Activated T-helper 1 cell treated with anti-CD3 and anti-CD28 coated beads, Interleukin-2, amount 50 U/mL, for 16 hours (primary cell): ENCODE measurements at places on chromosomes 12 and 14.

DNA sequence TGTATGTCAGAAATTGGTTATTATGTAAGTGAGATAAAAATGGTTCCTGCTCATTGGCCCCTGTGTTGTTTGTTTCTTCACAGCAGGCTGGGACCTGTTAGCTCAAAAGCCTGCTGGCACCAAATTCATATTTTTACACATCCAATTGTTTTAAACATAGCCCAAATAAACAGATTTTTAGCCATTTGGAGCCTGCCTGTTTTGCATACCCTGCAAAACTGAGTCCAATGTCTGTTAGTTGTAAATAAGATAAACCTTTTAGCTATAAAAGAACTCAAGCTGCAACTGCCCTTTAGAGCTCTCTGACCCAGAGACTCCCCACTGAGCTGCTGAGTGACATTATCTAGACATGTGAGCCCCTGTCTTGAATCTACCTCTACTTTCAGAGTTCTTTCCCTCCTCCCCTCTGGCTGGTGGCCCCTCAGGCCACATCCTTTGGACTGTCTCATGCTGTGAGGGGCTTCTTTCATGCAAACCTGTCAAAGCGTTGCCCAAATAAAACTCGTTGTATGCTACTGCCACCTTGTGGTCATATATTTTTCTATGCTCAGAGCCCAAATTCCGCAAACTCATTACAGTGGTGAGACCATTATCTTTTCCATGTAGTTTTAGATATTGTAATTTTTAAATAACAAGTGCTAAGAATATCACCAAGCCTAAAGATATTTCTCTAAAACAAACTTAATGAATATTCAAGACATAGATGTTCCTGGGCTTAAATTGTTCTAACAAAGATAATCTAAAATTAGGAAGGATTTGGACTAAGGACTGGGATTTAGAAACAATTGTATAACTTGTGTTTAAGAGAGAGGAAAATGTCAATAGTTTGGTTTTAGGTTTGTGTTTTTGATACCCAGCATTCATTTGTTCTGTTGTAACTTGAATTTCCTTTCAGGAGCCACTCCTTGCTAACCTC is 337.9 kb downstream of the AACS start:
- no peak for DNase-seq

- no peak for DNase-seq
Observed at GRCh38 chr12:65860600-65860999, 36.3 kb downstream of the HMGA2 start.

GRCh38 chr14:49050822-49051221 is 535.4 kb downstream of the RPS29 start:
- no peak for DNase-seq

DNA sequence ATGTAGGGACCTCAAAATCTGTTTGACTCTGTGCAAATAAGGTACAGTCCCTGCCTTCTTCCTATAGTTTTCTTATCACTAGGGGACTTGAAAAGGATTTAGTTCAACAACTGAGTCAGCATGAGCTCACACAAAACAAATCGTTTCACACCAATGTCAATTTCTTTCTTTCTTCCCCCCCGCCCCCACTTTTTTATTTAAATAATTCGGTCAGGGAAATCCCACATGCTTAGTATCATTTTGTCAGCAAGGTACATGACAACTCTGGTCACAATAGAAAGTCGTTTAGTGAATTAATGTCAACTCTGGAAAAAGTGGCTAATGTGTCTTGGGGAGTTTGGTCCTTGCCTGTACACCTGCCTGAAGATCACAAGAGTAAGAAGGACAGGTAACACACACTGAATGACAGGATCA is 232.2 kb upstream of the PLEKHG7 start:
- no peak for DNase-seq

GRCh38 chr14:34214961-34215360 is 247.1 kb downstream of the SPTSSA start:
- no peak for DNase-seq

- DNase-seq = no peak
Observed at GRCh38 chr14:38124506-38124905, 83.2 kb upstream of the SSTR1 start.

DNA sequence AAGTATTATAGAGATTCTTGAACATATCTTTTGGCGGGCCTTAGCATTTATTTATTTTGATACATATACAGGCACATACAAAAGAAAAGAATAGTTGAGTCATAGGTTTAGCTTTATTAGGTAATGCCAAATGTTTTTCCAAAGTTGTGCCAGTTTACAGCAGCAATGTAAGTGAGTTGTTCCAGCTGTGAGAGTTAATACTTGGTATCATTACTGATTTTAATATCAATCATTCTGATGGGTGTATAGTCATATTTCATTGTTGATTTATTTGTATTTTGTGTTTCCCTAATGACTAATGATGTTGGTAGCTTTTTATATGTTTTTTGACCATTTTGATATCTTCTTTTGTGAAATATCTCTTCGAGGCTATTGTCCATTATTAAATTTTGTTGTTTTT is 122.4 kb downstream of the MIPOL1 start:
- no peak for DNase-seq

- no peak for DNase-seq
Observed at GRCh38 chr12:93059925-93060665, 131.0 kb upstream of the EEA1 start.

DNA sequence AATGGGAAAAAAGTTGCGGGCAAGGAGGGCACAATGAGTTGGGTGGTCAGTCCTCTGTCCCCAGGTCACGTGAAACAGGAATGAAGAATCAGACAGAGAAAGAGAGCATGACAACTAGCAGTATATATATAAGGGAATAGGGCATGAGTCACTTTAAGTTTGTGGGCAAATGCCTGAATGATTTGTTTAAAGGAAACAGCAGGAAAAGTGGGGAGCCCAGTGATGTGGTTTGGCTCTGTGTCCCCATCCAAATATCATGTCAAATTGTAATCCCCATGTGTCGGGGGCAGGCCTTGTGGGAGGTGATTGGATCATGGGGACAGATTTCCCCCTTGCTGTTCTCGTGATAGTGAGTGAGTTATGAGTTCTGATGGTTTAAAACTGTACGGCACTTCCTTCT is 195.3 kb upstream of the IGF1 start:
- DNase-seq = no peak

DNA sequence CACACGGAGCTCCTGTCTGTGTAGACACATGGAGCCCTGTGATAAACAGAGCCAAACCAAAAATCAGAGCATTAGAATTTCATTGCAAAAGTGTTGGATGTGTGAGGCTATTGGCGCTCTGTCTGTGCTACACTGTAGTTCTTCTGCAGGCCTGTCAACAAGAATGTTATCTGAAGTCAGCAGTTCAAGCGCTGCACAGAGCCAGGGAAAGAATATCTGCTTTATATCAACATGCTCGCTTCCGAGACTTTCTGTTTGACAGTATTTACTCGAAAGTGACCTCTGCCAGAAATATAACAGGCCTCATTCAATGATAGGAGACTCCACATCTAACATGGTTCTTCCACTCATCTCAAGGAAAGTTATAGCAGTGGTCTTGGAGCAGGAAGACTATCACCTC is 118.3 kb downstream of the CCER1 start:
- no peak for DNase-seq

DNA sequence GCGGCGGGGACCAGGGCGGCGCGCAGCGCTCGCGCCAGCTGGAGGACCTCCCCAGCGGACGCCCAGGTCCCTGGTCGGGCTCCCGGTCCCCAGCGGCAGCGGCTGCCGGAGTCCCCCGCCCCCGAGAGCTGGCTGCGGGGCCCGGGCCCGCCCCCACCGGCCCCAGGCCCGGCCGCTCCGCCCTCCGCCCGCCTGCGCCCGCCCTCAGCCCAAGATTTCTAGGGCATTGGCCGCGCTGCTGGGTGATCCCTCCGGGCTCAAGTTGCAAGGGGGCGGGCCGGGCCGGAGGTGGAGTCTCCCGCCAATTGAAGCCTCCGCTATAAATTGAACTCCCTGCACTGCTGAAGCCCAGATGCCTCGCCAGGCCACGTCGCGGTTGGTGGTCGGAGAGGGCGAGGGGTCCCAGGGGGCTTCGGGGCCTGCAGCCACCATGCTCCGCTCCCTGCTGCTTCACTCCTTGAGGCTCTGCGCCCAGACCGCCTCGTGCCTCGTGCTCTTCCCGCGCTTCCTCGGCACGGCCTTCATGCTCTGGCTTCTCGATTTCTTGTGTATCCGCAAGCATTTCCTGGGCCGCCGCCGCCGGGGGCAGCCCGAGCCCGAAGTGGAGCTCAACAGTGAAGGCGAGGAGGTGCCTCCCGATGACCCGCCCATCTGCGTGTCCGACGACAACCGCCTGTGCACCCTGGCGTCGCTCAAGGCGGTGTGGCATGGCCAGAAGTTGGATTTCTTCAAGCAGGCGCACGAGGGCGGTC is at the start of gene DIO3:
Gene DIO3, plus strand, starts transcription at position 351 of the 752 bp plus-strand sequence.
- no peak for DNase-seq

- no peak for DNase-seq
Observed at GRCh38 chr12:34401659-34402227, 379.4 kb downstream of the ALG10 start.

DNA sequence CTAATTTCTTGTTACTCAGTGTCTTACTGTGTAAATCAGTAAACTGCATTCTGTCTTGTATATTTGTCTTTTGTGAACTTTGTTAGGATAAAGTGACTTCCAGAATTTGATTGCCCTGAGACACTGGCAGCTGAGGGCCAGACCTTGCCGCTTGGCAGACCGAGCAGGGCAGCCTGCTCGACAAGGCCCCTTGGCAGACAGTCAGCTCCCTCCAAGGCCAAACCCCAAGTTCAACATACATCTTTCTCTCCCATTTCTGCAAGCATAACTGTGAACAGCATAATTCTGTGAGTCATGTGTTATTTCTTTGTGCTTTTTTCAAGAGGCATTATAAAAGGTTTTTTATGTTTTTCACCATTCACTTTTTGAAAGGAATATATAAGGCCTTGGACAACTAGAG is 39.2 kb upstream of the BMAL2 start:
- DNase-seq = no peak

DNA sequence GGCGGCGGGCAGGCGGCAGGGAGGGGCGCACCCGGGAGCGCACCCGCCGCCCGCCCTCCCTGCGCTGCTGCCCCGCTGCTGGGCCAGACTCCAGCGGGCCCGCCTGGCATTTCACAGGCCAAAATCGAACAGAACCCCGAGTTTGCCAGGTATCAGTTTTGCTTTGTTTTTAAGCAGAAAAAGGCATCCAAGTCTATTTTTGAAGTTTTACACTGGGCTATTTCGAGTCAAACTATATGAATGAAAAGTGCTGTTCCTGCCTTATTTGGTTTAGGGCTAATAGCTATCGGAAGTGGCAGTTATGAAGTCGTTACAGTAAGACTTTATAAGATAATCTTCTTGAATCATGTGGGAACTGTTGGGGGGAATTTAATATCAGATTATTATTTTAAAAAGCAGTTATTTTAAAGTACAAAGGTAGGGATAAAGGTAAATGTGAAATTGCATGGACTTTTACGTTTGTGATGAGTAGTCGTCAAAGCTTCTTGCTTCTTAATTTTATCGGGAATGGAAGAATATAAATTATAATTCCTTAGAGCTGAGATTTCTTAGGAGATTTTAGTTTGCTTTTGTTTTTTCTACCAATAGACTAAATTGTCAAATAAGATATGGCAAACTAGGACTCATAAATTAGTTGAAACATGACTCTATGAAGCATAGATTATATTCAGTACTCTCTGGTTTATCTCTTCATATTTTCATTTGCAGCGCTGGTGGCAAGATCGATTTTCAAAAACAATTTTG is 1.1 kb downstream of the MSRB3 start:
- no peak for DNase-seq

DNA sequence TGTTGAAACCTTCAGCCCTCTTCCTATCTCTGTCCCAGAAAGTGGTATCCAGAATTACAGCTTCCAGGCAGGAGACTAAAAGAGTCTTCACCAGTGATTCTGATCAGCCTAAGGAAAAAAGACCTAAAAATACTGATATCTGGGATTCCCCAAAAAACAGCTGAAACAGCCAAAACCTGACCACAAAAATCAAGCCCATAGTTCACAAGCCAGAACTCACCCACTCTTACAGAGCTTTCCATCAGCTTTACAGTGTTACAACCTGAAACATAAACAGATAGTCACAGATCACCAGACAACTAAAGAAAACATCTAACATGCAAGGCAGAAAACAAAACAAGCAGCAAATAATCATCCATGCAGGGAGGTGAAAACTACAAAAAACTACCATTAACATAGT is 26.0 kb upstream of the TSPAN8 start:
- no peak for DNase-seq

DNA sequence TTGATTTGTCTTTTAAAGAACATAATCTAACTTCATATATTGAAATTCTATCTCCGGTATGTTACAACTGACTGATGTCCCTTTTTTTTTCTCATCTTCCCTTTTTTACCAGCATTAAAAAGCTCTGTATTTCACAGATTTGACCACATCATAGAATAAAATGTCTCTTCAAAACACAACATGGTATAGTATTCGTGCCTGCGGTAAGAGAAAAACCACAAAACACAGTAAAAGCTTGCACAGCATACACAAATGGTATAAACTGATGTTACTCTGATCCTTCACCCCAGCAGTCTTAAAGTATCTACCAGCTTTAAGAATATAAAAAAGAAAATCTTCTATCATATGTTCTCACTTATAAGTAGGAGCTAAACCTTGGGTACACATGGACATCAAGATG is 83.4 kb downstream of the HECTD1 start:
- DNase-seq = no peak

- DNase-seq = no peak
Observed at GRCh38 chr12:108788076-108788782, 56.9 kb upstream of the CORO1C start.

DNA sequence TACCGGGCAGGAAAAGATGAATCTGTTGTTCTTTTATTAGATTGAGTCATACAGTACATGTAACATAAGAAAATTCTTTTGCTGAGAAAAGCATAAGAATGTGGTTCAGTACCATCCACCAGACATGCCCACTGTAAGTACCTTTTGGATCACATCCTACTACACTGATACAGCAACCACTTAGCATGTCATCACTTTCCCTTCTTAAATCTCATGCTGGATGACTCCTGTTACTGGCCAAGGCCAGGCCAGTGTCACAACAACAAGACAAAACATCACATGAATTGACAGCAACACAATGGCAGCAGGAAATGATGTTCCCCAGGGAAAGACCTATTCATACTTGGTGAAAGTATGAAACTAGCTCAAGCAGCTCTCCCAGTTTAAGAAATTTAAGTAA is 46.4 kb downstream of the STXBP6 start:
- DNase-seq = no peak

- no peak for DNase-seq
Observed at GRCh38 chr12:65432651-65433050, 154.2 kb downstream of the MSRB3 start.

GRCh38 chr12:116964054-116965050 is 53.6 kb downstream of the FBXW8 start:
- DNase-seq = no peak

- no peak for DNase-seq
Observed at GRCh38 chr12:53074999-53075370, 4.2 kb downstream of the SPRYD3 start.

GRCh38 chr12:61902403-61902802 is 357.8 kb upstream of the USP15 start:
- DNase-seq = no peak

- DNase-seq = no peak
Observed at GRCh38 chr14:69038455-69039287, 59.6 kb upstream of the ACTN1 start.

- DNase-seq = no peak
Observed at GRCh38 chr12:104460041-104460719, 3.4 kb downstream of the CHST11 start.

GRCh38 chr12:76449993-76450392 is 101.8 kb upstream of the BBS10 start:
- DNase-seq = no peak

GRCh38 chr12:128534906-128535305 is 267.9 kb downstream of the TMEM132C start:
- no peak for DNase-seq
